ENCODE measurements at places on chromosomes 5 and 9. TPM values are rescaled to one million over a fixed set of nuclear protein-coding genes. Genes with fewer than 3 reads are reported as not detected.

- H3K36me3 ChIP-seq, result no peaks in the 10 kb centered on the region
- no peak overlapping the region for H3K4me3 ChIP-seq
- H3K4me1 ChIP-seq, result no peaks in the 10 kb centered on the region
- no peak overlapping the region for H3K27ac ChIP-seq
Observed at GRCh38 chr5:54403121-54403520, 52.4 kb upstream of the HSPB3 start.

DNA sequence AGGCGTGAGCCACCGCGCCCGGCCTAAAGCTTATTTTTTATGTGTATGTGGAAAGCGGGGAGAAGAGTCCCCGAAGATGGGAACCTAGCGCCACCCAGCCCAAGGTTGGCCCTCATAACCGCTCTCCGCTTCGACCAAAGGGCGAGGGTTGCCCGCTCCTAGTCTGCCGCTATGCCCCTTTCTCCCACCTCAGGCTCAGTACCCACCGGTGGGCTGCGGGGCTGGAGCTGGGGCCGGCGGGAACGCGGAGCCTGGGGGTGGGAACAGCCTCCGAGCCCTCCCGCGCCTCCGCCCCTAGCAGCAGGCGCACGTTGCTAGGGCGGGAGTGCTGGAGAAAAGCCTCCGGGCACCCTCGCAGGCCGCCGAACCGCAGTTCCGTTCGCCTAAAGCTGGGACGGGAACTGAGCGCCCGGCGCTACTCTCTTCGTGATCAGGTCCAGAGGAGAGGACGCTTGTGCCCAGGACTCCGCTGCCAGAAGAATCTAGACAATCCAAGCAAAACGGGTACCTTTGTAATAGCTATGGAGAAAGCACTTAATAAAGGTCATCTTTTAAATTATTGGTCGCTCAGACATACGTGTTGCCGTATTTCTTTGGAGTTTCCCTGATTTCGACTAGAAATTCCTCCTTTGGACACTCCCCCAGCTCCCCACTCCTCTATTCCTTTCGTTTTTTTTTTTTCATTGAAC is at the start of gene WDR31:
Gene WDR31 (minus strand): TSS at position 265 of the 689 bp plus-strand sequence. CDS start 8,253 bp downstream, outside the sequence.
- peak within 1 kb of the TSS; percentile 37 for H3K27ac ChIP-seq
- H3K4me3 ChIP-seq, result peak within 1 kb of the TSS; percentile 76
- DNase-seq, result peak; percentile 85
- H3K4me1 ChIP-seq, result peaks cover 51% of the 10 kb centered on the region
- no peaks in the 10 kb centered on the region for H3K27me3 ChIP-seq

DNA sequence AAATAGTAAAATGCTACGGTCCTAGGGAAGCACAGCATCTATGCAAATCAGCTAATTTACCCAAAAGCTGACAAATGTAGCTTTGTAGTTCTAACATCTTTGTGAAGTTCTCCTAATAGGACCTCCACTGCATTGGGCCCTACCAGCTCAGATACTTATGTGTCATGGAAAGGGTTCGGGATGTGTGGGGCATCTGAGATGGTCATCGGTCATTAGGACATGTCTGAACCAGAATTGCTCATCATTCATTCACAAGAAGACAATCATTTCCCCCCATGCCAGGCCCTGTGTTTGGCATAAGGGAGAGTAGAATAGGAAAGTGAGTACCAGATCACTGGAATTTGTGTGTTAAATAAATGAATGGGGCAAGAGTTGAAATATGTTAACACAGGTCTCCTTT is 35.7 kb downstream of the PWWP2A start:
- H3K27ac ChIP-seq, result no peak overlapping the region
- H3K36me3 ChIP-seq, result no peaks in the 10 kb centered on the region
- H3K4me3 ChIP-seq, result no peak overlapping the region
- H3K27me3 ChIP-seq, result no peaks in the 10 kb centered on the region
- no peaks in the 10 kb centered on the region for H3K4me1 ChIP-seq

- no peaks in the 10 kb centered on the region for H3K27me3 ChIP-seq
- peaks cover 28% of the 10 kb centered on the region for H3K36me3 ChIP-seq
- DNase-seq, result no peak
- no peak overlapping the region for H3K27ac ChIP-seq
Observed at GRCh38 chr9:77271023-77271690, 93.8 kb downstream of the VPS13A start.

- peak overlapping the region; percentile 30 for H3K27ac ChIP-seq
- DNase-seq, result no peak
- peaks cover 1% of the 10 kb centered on the region for H3K36me3 ChIP-seq
- peaks cover 96% of the 10 kb centered on the region for H3K27me3 ChIP-seq
- peaks cover 12% of the 10 kb centered on the region for H3K4me1 ChIP-seq
- no peak overlapping the region for H3K4me3 ChIP-seq
Observed at GRCh38 chr5:93573354-93574351, 7.4 kb downstream of the NR2F1-AS1 start.

DNA sequence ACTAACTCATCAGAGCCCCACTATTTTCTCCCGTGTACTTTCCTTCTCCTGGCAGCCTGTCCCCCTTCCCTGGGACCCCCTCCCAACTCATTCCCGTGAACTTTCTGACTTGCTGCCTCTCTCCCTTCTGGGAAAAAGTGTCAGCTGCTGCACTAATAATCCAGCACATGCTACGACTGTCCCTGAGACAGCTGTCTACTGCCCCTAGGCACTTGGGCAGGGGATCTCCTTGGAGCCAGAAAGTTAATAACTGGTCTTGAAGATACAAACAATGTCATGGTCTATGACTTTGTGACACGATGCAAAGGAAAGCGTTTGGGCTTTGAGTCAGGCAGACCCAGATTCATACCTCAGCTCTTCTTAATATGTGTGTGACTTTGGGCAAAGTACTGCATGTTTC is 10.1 kb upstream of the RNF183 start:
- H3K4me3 ChIP-seq, result no peak overlapping the region
- DNase-seq, result no peak
- no peaks in the 10 kb centered on the region for H3K4me1 ChIP-seq
- no peak overlapping the region for H3K27ac ChIP-seq

DNA sequence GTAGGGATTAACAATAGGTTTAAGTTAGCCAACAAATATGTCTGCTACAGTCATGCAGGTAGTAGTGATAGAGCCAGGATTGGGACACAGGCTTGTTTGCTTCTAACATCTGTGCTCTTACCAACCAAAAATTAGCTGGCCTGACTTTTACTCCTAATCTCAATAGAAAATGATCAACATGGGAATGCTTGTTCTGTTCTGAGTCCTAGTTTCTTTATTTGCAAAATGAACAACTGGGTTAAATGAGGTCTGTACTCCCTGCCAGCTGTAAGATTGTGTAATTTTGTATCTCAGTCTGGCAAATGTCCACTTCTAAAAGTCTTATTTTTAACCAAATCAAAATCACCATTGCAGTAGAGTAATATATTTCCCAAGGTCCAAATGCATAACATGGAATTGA is 216.8 kb downstream of the NMUR2 start:
- no peak for DNase-seq
- H3K27ac ChIP-seq, result no peak overlapping the region
- H3K27me3 ChIP-seq, result no peaks in the 10 kb centered on the region
- H3K4me1 ChIP-seq, result no peaks in the 10 kb centered on the region

GRCh38 chr9:17222932-17223331 is 88.1 kb downstream of the CNTLN start:
- no peaks in the 10 kb centered on the region for H3K36me3 ChIP-seq
- no peak overlapping the region for H3K27ac ChIP-seq
- no peaks in the 10 kb centered on the region for H3K4me1 ChIP-seq
- no peak for DNase-seq

The EFNA5 gene
- not detected for total RNA-seq

The IFT74 gene
- total RNA-seq, result 12.1 TPM

The PPP2R2B gene
- 17.0 TPM for total RNA-seq
